ENCODE measurements at places on chromosomes 2 and 18.

DNA sequence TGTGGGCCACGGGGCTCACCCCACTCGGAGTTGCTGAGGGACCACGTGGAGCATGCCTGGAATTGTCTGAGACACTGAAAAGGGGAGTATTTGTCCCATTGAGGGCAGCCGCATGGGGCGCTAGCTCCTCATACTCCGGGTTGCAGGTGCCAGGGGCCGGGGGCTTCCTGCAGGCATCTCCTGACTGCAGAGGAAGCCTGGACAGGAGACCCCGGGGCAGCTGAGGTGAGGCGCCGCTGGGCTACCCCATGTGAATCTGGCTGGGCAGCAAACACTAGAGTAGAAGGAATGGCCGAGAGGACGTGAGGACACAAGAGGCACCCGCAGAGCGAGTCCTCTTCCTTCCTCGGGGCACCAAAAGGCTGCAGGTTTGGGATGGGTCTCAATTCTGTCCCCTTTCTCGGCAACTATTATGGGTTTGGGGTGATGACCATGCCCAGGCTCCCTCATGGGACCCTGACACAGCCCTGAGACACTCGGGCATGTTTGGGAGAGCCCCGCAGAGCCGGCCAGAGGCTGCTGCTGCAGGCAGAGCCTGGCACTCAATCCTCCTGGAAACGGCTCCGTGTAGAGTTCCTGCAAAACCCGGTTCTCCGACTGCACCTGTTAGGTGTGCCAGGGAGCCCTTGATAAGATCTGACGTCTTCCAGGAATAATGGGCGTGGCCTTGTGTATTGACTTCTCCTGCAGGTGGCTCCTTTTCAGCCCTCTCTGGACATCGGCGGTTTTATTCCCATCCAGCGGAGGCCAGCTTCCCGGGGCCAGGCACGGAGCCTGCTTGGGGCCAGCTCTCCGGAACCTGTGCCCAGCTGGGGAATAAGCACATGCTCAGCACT lies 77.0 kb downstream of the CTIF start:
- DNase-seq, result no peak

- DNase-seq, result no peak
Measured at GRCh38 chr2:56449002-56449431, 265.2 kb downstream of the CCDC85A start.

GRCh38 chr18:58349650-58350049 lies 279.2 kb downstream of the ALPK2 start:
- no peak for DNase-seq

- no peak for DNase-seq
Measured at GRCh38 chr2:101360232-101360631, 27.1 kb downstream of the CREG2 start.

DNA sequence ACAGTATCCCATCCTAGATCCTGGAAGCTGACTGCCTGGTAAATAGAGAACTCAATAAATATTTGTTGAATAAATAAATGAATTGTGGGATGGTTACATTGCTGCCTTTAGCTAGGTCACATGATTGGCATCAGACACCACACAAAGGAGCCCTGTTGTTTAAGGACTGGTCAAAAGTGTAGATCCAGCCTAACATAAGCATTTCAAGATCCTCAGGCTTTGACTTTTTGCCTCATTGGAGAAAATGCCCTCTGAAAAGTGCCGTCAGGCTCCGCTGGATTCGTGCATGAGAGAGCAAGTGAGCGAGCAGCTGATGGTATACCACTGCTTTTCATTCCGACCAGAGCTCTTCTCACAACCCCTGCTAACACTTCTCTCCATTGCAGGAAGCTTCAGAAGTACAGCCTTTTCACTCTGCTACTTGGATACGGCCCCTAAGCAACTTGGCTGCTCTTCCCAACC lies 1.3 kb upstream of the ZNF24 start:
- DNase-seq, result no peak

- DNase-seq, result no peak
Measured at GRCh38 chr18:22676423-22676822, 256.7 kb upstream of the RBBP8 start.

DNA sequence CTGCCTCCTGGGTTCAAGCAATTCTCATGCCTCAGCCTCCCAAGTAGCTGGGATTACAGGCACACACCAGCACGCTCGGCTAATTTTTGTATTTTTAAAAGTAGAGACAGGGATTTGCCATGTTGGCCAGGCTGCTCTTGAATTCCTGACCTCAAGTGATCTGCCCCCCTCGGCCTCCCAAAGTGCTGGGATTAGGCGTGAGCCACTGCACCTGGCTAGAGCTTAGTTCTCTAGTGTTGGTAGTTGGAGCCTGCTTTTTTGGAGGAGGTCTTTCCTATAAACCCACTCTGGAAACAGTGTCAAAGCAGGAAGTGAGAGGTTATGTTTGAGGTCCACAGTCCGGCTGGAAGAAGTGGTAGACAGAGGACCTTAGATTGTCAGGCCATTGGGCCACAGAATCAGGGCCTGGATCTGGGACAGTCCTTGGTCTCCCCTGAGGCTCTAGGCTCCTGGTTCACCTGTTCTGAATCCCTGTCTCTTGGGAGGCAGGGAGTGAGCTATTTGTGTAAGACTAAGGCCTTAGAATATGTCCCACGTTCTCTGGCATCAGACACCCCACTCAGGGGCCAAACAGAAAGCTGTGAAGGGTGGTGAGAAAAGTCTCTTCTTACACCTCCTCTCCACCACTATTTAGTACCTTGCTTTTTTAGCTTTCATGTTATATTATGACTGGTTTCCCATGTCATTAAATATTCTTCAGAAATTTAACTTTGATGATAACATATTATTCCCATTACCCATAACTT lies 34.5 kb downstream of the PCBP1 start:
- no peak for DNase-seq

Measured in activated CD4-positive, alpha-beta T cell treated with anti-CD3 and anti-CD28 coated beads, Interleukin-2, amount 10 ng/mL, durations not matched to agents 7 days and 5 days (primary cell).